ENCODE measurements at places on chromosomes 11 and 22.

DNA sequence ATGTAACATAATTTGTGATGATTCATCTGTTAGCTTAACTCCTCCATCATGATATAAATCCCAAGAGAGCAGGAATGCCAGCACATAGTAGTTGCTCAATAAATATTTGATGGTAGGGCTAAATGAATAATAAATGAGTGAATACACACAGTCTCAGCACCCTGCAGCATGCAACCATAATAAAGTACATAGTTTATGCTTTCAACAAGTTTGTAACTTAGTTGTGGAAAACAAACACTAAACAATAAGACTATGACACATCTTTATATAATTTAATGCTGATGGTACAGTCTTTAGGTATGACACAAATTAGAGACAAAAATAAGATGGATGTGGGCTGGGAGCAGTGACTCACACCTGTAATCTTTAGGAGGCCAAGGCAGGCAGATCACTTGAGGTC is 3.8 kb downstream of the ALKBH8 start:
- DNase-seq = no peak

GRCh38 chr22:23749841-23750301 is 1.0 kb downstream of the ZNF70 start:
- DNase-seq = no peak

DNA sequence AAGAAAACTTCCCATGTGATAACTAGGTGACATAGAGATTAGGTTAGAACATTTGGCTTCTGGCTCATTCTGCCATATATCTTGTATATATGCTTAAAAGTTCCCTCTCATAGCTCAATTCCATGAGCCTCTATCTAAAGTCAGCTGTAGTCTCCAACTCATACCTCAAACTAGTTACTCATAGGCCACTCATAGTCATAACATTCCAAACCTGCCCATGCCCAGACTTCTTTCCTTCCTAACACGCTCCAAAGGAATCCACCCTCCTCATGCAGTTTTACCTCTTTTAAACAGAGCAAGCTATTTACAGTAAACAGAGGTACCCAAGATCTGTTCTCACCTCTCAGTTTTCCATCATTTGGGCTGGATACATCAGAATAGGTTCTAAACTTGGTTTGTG is 39.4 kb downstream of the GLYATL2 start:
- DNase-seq = no peak

DNA sequence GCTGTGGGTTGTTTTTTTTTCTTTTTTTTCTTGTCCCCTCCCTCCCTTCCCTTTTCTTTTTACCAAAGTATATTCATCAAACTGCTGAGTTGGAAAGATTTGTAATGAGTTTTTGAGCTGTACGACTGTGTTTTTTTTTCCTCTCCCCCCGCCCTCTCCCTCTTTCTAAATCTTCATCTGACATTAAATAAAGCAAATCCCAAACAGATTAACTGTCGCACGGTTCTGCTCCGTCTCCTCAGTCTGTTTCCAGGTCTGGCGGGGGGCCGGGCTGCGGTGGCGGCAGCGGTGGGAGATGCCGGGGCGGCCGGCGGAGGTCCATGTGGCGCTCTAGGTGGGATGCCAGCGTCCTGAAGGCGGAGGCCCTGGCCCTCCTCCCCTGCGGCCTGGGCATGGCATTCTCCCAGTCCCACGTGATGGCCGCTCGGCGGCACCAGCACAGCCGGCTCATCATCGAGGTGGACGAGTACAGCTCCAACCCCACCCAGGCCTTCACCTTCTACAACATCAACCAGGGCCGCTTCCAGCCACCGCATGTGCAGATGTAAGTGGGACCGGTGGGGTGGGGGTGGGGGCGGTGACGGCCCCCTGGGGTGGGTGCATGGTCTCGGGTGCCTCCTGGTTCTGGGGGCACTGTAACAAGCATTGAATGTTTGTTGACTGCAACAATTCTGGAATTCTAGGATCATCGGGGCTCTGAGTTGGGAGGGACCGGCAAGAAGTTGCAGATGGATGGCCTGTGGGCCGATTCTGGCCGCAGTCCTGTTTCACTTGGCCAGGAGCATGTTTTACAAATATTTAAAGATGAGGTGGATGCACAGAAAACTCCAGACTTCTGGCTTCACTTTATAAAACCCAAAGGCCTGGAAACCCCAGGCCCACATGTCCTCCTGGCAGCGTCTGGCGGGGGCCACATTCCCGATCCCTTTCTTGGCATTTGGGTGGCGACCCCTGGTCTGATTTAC is 13.1 kb downstream of the MPPED1 start:
- DNase-seq = no peak

- no peak for DNase-seq
Measured at GRCh38 chr11:59416613-59417012, 9.6 kb downstream of the OR5A2 start.

Data from CD14-positive monocyte (primary cell).